ENCODE measurements at places on chromosomes 12 and 14.
A peak's percentile ranks its signal among the peaks of the same experiment; 100 is the strongest.

DNA sequence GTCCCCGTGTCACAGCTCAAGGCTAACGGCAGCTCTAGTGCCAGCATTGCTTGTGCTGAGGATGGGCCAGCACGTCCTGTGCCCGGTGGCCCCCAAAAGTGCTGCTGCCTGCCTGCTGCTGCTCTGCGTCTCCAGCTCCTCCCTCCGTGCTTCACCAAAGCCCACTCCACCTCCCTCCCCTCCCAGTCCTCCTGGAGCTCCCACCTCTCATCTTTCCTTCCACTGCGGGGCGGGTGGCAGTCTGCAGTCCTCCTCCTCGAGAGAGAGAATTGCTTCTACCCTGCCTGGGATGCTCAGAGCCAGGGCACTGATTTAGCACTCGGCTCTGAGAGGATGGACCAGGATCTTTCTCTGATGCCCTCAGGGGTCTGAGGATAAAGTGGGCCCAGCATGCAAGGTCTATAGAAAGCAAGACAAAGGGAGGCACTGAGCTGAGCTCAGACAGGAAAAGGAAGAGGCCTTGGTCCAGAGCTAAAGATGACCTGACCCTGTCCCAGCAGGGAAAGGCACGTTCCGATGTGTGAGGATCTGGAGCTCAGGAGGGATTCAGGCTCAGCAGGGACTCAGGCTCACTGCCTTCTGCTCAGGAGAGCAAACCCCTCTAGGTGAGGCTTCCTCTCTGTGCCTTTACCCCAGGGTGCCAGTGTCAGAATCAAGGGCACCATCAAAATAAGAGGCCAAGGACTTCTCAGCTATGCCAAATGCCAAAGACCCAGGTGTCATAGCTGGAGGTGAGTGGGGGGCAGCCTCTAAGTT, 113.1 kb upstream of the FKBP4 start:
- DNase-seq: no peak

DNA sequence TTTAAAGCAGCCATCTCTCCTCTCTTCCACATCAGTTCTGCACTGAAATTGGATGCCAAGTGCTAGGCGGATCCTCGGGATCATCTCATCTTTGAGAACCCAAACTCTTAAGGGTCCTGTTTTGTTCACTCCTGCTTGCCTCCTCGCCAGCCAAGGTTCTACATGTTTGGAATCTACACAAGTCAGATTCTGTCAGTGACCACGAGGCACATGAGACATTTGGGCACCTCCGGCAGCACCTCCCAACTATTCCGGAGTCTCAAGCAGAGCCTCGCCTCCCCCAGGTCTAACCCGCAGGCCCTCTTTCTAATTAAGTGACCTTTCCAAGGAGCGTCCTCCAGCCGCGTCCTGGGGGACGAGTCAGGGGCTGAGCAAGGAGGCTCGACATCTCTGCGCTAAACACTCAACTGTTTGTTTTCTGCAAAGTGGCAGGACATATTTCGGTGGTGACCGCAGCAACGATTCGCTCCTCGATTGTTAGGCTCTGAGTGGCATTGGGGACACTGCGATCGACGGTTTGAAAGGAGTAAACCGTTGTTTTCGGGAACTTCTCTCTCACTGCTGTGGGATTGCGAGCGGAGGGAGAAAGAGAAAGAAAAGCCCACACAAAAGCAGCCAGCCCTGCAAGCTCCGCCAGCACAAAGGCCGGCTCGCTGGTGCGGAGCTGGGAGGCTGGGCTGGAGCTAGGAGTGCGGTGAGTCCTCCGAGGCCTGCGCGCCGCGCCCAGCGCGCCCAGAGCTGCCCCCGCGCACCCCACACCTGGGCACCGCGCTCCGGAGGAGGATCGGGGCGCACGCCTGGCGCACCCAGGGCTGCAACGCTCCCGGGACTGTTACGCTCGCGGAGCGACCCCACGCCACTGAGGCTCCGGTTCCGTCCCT, 640 bp downstream of the ARMH4 start:
- peak; percentile 4 for DNase-seq

GRCh38 chr14:76936483-76936882, 92.0 kb downstream of the IRF2BPL start:
- DNase-seq: no peak

- no peak for DNase-seq
Measured at GRCh38 chr12:103966736-103967135, 1.1 kb downstream of the TDG start.

DNA sequence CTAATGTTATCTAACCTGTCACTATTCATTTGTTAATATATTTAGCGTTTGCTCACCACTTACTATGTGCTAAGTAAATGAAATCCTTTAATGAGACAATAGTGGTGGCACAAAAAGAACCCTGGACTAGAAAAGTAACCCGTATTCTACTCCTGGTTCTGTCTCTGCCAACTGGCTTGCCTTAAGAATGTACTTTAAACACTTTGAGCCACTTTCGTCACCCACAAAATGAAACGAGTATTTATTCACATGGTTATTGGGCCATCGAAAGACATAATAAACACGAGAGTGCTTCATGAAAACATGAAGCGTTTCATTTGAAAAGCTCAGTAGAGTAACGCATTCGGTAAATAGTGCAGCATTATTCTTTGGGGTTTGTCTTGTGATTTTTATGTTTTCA, 254.7 kb downstream of the EGLN3 start:
- no peak for DNase-seq

DNA sequence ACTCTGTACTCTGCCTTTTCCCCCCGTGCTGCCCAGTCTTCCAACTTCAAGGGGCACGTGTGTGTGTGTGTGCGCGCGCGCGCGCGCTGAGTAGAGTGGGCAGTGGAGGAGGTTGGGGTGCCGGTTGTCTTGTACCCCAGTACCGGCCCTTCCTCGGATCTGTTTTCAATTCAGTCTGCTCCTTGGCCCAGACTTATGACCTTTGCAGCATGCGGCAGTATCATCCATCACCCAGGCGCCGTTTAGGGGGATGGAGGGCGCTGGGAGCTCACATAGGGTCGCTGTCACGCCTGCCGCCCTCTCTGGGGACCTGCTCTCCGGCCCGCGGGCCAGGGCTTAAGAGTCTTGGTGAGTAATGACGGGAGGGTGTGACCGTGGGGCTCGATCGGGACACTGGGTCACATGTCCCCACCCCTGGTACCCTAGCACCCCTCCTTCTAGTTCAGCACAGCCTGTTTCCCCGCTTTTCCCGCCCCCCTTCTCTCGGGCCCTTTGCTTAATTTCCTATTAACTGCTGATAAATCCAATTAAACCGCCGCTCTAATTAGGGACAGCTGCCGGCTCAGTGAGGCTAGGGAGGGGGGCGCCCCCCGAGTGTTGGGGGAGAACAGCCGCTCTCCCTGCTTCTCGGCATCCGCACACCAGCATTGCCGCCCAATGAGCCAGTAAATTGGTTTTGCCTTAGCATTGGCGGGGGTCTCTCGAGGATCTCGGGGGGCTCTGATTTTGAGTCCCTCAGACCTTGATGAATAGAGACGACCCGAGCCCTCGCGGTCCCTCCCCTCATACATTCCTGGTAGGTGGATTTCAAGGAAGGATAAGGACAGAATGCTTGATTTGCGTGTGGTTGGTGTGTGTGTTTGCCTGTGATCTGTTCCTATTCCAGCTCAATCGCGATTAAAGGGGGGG, 9.3 kb downstream of the STAC3 start:
- no peak for DNase-seq

DNA sequence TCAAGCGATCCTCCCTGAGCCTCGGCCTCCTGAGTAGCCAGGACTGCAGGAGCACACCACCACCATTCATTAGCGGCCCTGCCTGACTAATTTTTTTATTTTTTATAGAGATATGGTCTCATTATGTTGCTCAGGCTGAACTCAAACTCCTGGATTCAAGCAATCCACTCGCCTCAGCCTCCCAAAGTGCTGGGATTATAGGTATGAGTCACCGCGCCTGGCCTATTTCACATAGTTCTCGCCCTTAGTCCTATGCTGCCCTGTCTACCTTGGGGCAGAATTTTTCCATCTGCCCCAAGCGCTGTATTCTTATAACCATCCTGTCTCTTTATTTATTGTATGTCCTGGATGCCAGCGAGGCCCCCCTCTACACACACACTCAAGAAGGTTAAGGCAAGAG, 50.9 kb upstream of the BCL2L14 start:
- no peak for DNase-seq

- DNase-seq: no peak
Measured at GRCh38 chr12:120394483-120395367, 25.8 kb upstream of the MSI1 start.

DNA sequence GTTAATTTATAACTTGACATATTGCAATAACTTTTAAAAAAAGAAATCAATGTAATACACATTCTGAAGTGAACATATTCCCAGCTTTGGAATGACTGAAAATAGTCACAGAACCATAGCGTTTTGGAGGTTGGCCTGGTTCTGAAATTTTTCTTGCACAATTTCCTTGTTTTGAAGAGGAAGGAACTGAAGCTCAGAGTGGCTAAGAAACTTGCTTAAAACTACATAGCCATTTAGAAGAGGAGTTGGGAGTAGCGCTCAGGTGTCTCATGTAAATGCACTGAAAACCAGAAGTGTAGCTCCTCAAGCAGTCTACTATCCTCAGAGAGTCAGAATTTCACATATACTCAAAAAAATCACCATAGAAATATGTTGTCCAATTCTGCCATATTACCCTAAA, 41.2 kb downstream of the SLC38A1 start:
- no peak for DNase-seq

DNA sequence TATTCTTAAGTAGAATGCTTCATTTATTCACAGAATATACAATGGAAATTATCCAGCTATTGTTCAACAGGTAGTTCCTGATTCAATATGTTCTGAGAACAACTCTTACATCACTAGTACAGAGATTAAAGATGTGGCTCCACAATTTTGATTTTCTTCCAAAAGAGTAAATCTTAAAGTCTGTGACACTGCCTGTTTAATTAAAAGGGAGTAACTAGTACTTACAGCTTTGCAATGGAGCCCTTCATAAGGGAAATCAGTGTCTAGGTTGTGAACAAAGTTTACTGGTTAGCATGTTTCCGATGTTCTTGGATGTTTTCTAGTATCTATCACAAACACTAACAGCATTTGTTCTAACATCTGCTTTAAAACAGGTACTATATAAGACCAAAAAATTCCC, 30.8 kb downstream of the MIA2 start:
- no peak for DNase-seq

DNA sequence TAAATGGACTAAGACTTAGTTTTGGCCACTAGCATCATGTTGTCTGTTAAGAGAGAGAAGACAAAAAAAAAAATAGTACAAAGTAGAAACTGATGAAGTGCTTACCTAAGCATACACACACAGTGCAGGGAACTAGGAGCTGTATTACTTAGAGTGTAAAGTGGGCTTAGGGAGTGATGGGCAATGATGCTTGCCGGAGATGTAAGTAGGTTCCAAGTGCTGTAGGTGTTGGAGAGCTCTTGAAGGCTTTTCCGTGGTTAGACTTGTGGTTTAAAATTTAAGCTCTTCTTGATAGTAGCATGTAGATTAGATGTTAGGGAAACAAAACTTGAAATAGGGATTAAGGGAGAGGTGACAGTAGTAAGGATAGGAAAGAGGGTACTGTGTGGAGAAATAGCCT, 34.7 kb downstream of the MIA2 start:
- DNase-seq: no peak

GRCh38 chr12:53091756-53092155, 5.7 kb upstream of the IGFBP6 start:
- DNase-seq: no peak

- DNase-seq: no peak
Measured at GRCh38 chr12:116779597-116779996, 41.5 kb downstream of the RNFT2 start.

DNA sequence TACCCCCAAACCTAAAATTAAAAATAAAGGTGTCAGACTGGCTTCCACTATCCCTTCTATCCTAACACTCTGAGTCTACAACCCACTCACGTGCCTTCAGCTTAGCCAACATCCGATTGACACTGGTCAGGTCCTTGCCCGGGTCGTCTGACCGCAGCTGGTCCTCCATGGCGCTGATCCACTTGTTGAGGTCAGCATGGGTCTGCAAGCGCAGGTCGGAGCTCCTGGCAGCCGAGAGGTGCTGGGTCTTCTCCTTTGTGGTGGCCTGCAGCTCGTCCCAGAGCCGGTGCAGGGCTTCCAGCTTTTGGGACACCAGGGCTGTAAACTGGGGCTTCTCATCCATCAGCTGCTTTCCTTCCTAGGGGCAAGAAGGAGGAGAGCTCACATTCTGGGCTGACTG, 78.0 kb downstream of the PLEKHG3 start:
- DNase-seq: no peak

- no peak for DNase-seq
Measured at GRCh38 chr12:48758737-48759136, 30.2 kb downstream of the ADCY6 start.

- DNase-seq: no peak
Measured at GRCh38 chr14:101855958-101856357, 94.4 kb downstream of the PPP2R5C start.

DNA sequence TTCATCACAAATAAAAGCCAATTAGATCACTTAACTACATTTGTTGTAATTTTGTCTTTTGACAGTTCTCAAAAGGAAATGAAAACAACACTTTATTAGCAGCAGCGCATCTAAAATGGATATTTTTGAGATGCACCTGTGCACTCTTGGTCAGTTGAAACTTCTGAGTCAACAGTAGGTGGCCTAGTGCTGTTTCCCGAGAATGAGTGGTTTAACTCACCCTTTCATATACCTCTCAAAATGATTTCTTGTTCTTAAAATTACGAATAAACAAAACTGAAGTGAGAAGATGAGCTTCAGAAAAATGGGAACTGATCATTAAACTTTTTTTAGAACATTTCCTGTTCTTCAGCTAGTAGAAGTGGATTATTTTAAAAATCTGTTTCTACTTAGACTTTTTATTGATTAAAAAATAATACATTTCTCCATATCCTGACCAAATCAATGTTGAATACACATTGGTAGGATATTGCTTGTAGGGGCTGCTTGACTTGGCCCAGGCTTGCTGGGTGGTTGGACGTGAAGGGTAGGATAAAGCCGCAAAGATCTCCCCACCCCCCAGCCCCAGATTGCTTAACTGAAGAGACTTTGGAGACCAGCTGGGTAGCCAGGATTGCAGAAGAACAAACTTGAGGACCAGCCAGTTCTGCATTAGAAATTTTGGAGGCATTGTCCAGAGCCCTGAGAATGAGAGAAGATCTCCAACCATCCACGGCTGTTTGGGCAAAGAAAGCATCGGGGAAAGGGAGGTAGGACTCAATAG, 22.3 kb upstream of the STK38L start:
- DNase-seq: no peak
